ENCODE measurements at places on chromosomes 11 and 22. TPM values are rescaled to one million over a fixed set of nuclear protein-coding genes. Genes with fewer than 3 reads are reported as not detected.
A peak's percentile ranks its signal among the peaks of the same experiment; 100 is the strongest.

DNA sequence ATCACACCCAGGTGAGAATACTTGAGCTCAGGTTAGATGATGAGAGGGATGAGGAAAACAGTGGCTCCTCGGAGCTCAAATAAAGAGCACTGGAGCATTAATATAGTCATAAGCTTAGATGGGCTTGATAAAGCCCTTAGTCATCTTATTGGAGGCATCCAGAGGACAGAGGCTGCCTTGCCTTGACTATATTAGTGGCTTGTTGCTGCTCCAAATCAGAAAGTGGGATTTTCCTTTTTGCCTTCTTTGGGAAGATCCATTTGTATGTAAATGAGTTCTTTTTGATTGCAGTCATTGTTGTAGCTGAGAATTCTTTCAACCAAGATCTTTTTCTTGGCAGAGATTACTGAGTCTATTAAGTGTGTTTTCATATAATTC lies 18.9 kb downstream of the ADM start:
- no peaks in the 10 kb centered on the region for H3K27me3 ChIP-seq

The MRPL40 gene
- 36.9 TPM for total RNA-seq

GRCh38 chr22:37303821-37304274 lies 21.5 kb downstream of the CYTH4 start:
- H3K27me3 ChIP-seq = no peaks in the 10 kb centered on the region
- H3K4me3 ChIP-seq = no peak overlapping the region
- DNase-seq = peak; percentile 91
- H3K27ac ChIP-seq = peak overlapping the region; percentile 82

The KCNE3 gene
- 0.31 TPM for total RNA-seq

The APLNR gene
- 0.07 TPM for total RNA-seq

DNA sequence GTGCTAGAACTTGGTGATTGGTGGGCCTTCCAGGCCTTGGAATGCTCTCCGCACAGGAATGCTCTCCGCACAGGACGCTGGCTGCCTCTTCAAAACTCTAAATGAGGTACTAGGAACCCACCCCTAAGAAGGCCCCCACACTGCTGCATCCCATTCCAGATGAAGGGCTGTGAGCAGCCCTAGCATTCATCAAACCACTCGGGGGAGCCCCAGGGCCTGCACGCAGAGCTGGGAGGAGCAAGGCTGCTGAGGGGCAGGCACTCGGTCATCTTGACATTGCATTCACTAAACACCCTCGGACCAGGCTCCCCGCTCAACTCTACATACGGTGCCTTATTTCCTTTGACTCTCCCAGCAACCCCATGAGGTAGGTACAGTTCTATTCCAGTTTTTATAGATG lies 49.2 kb upstream of the EMID1 start:
- no peak for DNase-seq
- H3K27ac ChIP-seq = no peak overlapping the region
- H3K27me3 ChIP-seq = no peaks in the 10 kb centered on the region
- H3K36me3 ChIP-seq = no peaks in the 10 kb centered on the region
- no peak overlapping the region for H3K4me3 ChIP-seq

- no peaks in the 10 kb centered on the region for H3K27me3 ChIP-seq
- H3K4me3 ChIP-seq = no peak overlapping the region
- peaks cover 27% of the 10 kb centered on the region for H3K4me1 ChIP-seq
- DNase-seq = no peak
- H3K27ac ChIP-seq = no peak overlapping the region
These were observed 4.7 kb upstream of the PARVB start for GRCh38 chr22:44019416-44019815.

GRCh38 chr22:47345025-47345424 lies 582.6 kb downstream of the TBC1D22A start:
- H3K27ac ChIP-seq = no peak overlapping the region
- H3K4me3 ChIP-seq = no peak overlapping the region
- no peak for DNase-seq

DNA sequence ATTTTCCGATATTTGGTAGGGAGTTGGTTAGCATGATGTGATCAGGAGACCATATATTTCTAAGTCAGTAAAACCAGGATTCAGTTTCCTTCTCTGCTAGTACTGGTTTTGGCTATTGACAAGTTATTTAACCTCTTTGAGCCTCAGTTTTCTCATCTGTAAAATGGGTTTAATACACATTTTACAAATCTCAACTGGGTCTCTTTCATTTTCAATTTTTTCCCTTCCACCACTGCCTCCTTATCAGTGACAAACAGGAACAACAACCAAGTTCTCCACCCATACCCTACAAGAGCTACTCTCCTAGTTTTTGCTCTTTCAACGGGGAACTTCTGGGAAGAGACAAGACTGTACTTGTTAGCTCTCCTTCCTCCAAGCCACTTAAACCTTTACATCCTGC lies 6.2 kb upstream of the APLP2 start:
- no peak overlapping the region for H3K27ac ChIP-seq
- no peaks in the 10 kb centered on the region for H3K36me3 ChIP-seq
- H3K4me1 ChIP-seq = peaks cover 2% of the 10 kb centered on the region
- H3K4me3 ChIP-seq = no peak overlapping the region
- no peak for DNase-seq
- H3K27me3 ChIP-seq = peaks cover 42% of the 10 kb centered on the region

The CCDC73 gene
- total RNA-seq = not detected

The PRAME gene
- not detected for total RNA-seq

The YPEL4 gene
- 0.62 TPM for total RNA-seq

DNA sequence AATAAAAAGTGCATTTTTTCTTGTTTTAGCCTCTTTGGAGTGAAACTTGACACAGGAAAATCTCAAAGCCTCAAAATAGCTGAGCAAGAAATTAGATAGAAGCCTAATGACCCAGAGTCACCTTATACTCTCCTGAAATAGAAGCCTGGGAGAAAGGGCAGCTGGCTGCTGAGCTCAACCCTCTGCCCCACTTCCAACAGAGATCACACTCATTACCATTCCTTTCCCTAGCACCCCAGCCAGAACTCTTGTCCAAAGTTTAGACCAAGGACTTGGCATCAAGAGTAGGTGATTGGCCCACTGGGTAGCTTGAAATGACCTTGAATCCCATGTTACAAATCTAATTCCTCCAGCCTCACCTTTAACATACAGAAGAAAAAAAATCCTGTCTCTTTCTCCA lies 62.7 kb upstream of the AMOTL1 start:
- no peak for DNase-seq
- H3K4me3 ChIP-seq = no peak overlapping the region
- H3K4me1 ChIP-seq = peaks cover 4% of the 10 kb centered on the region
- H3K27ac ChIP-seq = peak overlapping the region; percentile 45
- no peaks in the 10 kb centered on the region for H3K36me3 ChIP-seq
- H3K27me3 ChIP-seq = no peaks in the 10 kb centered on the region

The GGTLC2 gene
- total RNA-seq = not detected

The SC5D gene
- total RNA-seq = 68.3 TPM

DNA sequence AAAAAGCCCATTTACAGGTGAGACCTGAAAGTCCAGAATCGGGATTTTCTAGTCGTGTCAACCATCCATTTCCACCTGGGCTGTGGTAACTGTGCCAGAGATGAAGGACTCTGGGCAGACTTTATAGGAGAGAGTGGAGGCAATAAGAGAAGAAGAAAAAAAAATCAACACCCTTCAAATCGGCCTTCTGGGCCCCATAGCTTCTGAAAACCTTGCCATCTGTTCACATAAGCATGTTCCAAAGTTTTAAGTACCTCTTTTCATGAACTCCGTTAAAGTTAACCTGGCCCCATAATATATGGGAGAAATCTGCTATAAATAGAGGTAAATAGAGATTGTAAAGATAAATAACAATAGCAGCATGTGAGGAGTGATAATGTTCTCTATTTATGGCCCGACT lies 470.5 kb downstream of the MIAT start:
- H3K4me3 ChIP-seq = no peak overlapping the region
- DNase-seq = no peak

All from astrocyte (in vitro differentiated cells and primary cell).